Foreskin fibroblast (primary cell): ENCODE measurements at places on chromosomes 2 and 18.

DNA sequence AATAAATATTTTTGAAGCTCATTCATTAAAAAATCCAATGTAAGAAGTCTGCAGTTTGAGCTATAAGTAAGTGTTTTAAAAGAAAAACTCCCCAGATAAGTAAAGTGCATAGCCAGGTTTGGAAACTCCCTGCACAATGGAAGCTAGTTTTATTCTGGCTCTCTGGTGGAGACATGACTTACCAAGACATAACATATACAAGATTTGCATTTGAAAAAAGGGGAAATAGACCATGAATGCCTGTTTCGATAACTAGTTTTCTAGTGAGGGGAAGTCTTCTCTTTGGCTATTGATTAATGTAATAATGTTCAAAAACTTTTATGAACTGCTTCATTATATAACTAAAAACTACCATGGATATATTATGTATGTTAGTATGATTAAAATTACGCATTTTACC lies 435.2 kb downstream of the ARHGAP15 start:
- DNase-seq, result no peak

GRCh38 chr2:84874381-84875212 lies 6.3 kb downstream of the TRABD2A start:
- peak; percentile 47 for DNase-seq

DNA sequence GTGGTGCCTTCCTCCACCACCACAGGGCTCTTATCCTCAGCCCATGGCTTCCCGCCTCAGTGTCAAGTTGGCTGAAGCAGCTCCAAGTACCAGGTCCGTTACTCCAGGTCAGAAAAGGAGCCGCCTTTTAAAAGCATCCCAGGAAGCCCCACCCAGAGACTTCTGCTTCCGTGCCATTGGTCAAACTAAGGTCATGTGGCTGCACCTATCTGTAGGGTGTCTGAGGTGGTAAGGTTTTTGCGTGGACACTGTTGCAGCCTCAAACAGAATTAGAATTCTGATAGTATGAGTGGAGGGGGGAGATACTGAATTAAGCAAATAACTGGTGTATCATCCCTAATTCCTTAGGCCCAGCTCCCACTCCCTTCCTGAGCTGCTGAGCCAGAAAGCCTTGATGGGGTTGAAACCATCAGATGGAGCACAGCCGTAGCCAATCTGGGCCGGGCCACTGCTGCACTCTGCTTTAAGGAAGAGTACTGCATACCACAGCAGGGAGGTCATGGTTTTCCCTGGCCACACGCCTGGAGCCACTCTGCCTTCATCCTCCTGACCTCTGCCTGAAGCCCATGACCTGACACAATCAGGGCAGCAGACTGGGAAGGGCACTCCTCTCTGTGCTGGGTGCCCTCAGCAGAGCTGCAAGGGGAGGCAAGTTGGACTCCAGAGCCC lies 8.4 kb downstream of the TMEM247 start:
- DNase-seq, result peak; percentile 94

- peak; percentile 14 for DNase-seq
These were observed 490.4 kb upstream of the SPRED2 start for GRCh38 chr2:65922794-65923193.

DNA sequence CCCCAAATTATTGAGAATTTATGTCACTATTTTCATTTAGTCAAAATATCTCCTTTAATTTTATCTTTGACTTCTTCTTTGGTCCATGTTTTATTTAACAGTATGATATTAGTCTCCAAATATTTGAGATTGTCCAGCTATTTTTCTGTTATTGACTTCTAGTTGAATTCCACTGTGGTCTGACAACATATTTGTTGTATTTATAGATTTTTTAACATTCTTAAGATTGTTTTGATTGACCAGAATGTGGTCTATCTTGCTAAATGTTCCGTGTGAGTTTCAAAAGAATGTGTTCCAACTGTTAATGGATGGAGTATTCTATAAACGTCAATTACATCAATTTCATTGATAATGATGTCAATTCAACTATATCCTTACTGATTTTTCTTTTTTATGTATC lies 1452.1 kb downstream of the SUCLG1 start:
- DNase-seq, result no peak

- DNase-seq, result no peak
These were observed 5.3 kb downstream of the CERS6 start for GRCh38 chr2:168461178-168461941.

- no peak for DNase-seq
These were observed 40.6 kb upstream of the SNED1 start for GRCh38 chr2:240957656-240958365.

- DNase-seq, result no peak
These were observed 115.2 kb downstream of the TPO start for GRCh38 chr2:1528273-1529064.

DNA sequence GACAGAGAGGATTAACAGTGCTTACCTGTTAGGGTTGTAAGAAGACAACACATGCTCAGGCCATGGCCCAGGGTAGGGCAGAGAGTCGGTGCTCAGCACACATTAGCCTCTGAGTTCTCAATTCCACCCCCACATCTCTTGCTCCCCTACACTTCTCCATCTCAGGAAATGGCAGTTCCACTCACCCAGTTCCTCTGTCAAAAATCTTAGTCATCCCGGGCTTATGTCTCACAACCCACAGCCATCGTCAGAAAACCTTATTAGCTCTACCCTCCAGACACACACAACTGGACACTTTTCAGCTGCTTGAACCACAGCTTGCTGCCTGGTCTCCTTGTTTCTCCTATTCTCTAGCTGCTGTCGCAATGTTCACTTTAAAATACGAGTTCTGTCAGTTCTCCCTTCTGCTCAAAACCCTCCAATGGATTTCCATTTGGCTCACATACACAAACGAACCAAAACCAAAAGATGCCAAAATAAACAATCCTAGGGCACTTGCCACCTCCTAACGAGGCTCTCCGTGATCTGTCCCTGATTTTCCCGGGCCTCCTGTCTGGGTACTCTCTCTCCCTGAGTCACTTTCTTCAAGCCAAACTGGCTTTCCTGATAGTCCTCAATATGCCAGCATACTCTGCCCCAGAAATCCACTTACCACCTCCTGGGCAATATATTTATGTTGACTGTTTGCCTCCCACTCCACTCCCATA lies 89.7 kb downstream of the KCTD1 start:
- peak; percentile 68 for DNase-seq

- no peak for DNase-seq
These were observed 27.6 kb downstream of the CENPO start for GRCh38 chr2:24820598-24821432.

GRCh38 chr18:37440206-37440605 lies 125.4 kb downstream of the CELF4 start:
- no peak for DNase-seq

DNA sequence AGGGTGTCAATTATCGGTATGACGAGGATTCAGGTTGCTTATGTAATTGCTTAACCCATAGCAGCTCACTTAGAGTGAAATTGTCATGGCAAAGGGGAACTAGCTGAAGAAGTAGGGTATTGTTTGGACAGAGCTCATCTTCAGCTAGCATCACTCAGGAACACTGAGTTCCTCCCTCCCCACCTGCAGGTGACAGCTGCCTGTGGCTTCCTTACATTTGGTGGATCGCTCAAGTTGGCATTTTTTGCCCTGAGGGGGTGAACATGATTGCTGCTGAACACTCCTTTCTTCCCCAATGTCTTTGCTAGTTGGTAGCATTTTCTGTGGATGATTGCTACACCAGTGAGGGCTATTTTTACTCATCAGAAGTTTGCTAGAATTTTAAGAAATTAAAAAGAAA lies 86.7 kb upstream of the THUMPD2 start:
- no peak for DNase-seq

DNA sequence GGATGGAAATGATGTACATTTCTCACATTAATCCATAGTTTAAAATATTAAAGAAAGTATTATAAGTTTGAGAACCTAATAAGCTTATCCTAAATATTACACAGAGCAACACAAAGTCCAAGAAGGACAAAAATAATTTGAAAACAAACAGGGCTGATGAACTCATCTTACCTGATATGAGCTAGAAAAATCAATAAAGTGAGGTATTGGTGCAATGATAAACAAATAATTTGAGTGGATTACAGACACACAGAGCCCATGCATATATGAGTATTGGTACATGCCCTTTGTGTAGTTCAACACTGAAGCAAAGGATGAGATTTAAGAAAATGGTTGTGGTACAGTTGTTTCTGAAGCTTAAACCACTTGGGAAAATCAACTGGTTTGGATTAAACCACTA lies 1139.0 kb downstream of the SUCLG1 start:
- DNase-seq, result no peak

- peak; percentile 79 for DNase-seq
These were observed at the start of gene ST3GAL5 for GRCh38 chr2:85888684-85889626. ST3GAL5 (minus strand) TSS chr2:85888990; CDS start chr2:85888905, 85 bp downstream.

DNA sequence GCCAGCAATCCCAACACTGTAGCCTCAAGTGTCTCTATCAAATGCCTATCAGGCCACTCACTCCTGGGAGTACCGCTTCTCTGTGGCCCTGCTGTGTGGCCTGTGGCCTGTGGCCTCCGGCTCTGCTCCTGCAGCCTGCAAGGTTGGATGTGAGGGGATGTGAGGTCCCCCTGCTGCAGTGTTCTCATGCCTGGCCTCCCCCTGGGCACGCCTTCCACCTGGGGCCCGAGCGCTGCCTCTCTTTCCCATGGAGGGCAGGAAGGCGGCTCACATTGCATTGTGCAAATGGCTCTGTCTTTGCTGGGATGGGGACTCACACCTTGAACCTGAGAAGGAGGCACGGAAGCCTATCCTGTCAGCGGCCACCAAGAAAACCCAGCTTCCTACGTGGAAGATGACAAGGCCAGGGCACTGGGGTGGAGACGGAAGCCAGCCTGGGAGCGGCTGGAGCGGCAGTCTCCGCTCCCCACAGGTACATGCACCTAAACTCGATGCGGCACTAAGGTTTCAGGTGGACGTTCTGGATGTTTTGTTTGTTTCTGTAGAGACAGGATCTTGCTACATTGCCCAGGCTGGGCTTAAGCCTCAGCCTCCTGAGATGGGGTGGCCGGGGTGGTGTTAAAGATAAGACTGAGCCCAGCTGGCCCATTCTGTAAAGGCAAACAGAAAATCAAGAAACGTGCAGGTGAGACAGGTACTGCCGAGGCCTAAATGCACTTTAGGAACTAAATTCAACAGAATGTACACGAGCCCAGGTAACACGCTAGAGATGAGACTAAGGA lies 140.1 kb downstream of the HDAC4 start:
- DNase-seq, result no peak

GRCh38 chr2:134460583-134460998 lies 206.7 kb downstream of the MGAT5 start:
- DNase-seq, result peak; percentile 68

DNA sequence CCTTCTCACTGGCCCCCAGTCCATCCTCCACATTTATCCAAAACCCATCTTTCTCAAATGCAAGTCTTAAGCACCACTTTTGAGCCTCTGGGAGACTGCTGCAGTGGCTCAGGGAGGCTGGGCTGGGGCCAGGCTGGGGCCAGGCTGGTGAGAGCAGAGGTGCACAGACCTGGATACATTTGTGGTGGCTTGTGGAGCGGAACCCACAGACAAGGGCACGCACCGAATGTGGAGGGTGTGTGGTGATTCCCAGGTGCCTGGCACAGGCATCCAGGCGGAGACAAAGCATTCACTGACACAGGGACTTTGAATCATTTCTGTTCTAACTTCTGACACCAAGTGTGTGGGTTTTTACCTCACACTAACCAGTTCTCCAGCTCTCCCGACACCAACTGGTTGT lies 42.2 kb upstream of the MGAT4A start:
- no peak for DNase-seq

DNA sequence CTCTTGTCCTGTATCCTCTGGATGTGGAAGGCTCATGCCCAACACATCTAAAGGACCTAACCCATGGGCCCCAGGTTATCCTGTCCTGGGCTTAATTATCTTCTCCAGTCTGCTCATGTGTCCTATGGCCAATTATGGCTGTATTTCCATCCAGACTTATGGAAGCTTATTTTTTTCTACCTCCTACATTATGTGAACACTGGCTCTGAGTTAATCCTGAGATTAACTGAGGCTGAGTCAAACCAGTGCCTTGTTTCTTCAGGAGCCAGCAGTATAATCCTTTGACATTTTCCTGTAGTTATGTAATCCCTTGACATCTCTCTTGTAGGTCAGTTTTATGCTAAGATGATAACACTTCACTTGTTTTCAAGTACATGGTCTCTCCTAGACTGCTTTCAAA lies 213.6 kb downstream of the PMAIP1 start:
- no peak for DNase-seq

- DNase-seq, result no peak
These were observed 432.8 kb downstream of the METTL4 start for GRCh38 chr18:2138552-2138951.

DNA sequence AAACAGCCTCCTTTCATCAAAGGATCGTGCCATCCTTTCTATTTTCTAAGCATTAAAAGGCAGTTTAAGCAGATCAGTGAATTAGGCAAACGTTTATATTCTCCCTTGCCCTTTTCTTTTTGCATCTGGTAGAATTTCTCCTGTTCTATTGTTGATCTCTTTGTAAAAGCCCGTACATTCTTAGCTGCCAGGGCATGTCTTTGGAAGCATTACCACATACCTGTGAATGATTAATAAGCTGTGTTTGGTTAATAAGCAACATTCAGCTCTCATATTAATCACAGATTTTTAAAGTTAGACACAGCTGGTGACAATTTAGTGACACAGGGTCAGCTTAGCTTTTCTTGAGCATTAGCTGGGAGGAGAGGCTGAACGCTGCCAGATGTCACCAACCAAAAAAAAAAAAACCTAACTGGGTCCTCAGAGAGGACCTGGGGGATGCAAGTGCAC lies 33.8 kb upstream of the CYP1B1 start:
- peak; percentile 37 for DNase-seq
